ENCODE measurements at places on chromosomes 11 and 22. TPM values are rescaled to one million over a fixed set of nuclear protein-coding genes. Genes with fewer than 3 reads are reported as not detected.

GRCh38 chr22:34429314-34429713 lies 509.0 kb upstream of the LARGE1 start:
- no peak for DNase-seq
- no peak overlapping the region for H3K27ac ChIP-seq
- H3K36me3 ChIP-seq, result no peaks in the 10 kb centered on the region

DNA sequence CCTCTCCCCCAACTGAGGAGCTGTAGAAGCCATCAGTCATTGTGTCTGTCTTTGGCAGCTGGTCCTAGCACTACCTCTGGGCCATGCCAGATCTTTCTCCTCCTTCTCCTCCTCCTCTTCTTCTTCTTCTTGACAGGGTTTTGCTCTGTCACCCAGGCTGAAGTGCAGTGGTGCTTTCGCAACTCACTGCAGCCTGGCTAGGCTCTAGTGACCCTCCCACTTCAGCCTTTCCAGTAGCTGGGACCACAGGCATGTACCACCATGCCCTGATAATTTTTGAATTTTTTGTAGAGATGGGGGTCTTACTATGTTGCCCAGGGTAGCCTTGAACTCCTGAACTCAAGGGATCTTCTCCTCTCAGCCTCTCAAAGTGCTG lies 50.1 kb upstream of the SHANK2 start:
- no peaks in the 10 kb centered on the region for H3K4me1 ChIP-seq
- no peak overlapping the region for H3K4me3 ChIP-seq

DNA sequence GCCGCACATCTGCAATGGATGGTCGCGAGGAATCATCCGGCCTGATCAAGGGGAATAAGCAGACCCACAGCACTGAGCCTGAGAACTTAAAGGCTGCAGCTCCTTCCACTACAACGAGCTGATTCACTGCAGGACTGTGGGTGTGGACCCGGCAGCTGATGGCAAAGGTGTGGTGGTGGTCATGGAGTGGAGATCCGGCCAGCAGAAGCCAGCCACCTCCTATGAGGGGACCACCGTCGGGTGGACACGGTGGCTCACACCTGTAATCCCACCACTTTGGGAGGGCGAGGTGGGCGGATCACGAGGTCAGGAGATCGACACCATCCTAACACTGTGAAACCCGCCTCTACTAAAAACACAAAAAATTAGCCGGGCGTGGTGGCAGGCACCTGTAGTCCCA lies 66.4 kb downstream of the DGCR2 start:
- no peak overlapping the region for H3K27ac ChIP-seq
- H3K36me3 ChIP-seq, result peaks cover 81% of the 10 kb centered on the region
- H3K4me1 ChIP-seq, result peaks cover 10% of the 10 kb centered on the region
- no peaks in the 10 kb centered on the region for H3K27me3 ChIP-seq

- no peaks in the 10 kb centered on the region for H3K27me3 ChIP-seq
- no peak overlapping the region for H3K27ac ChIP-seq
- peaks cover 7% of the 10 kb centered on the region for H3K36me3 ChIP-seq
- no peak for DNase-seq
Measured at GRCh38 chr11:114525682-114526081, 34.0 kb downstream of the NXPE1 start.

GRCh38 chr11:122695076-122695615 lies 39.6 kb downstream of the UBASH3B start:
- H3K27me3 ChIP-seq, result no peaks in the 10 kb centered on the region
- H3K4me3 ChIP-seq, result no peak overlapping the region
- no peaks in the 10 kb centered on the region for H3K36me3 ChIP-seq
- H3K27ac ChIP-seq, result no peak overlapping the region

- H3K4me1 ChIP-seq, result peaks cover 30% of the 10 kb centered on the region
- peaks cover 21% of the 10 kb centered on the region for H3K36me3 ChIP-seq
- DNase-seq, result no peak
- peaks cover 4% of the 10 kb centered on the region for H3K27me3 ChIP-seq
- no peak overlapping the region for H3K27ac ChIP-seq
- no peak overlapping the region for H3K4me3 ChIP-seq
Measured at GRCh38 chr22:45546333-45547015, 43.8 kb downstream of the FBLN1 start.

DNA sequence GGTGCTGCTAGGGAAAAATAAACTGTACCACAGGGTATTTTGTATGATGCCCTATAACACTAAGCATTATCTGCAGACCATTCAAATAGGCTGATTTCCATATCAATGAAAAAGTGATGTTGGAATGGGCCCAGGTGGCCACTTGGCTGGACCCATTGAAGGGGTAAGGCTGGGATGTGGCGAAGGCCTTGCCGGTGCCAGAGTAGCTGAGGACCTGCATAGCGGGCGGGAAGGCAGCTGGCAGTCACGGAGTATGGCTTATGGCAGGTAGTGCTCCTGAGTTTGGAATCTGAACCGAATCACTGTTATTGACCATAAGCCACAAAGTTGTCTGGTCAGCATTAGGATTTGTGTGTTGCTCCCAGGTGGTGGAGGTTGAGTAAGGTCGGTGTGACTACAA lies 131.0 kb downstream of the MICAL2 start:
- DNase-seq, result no peak
- no peaks in the 10 kb centered on the region for H3K27me3 ChIP-seq
- H3K27ac ChIP-seq, result no peak overlapping the region

- H3K4me3 ChIP-seq, result no peak overlapping the region
- H3K36me3 ChIP-seq, result no peaks in the 10 kb centered on the region
- H3K4me1 ChIP-seq, result no peaks in the 10 kb centered on the region
Measured at GRCh38 chr11:107834995-107835394, 23.6 kb downstream of the SLC35F2 start.

GRCh38 chr11:440065-441042 lies 1.5 kb downstream of the ANO9 start:
- H3K27me3 ChIP-seq, result peaks cover 64% of the 10 kb centered on the region
- no peaks in the 10 kb centered on the region for H3K36me3 ChIP-seq
- no peak overlapping the region for H3K27ac ChIP-seq
- H3K4me1 ChIP-seq, result peaks cover 17% of the 10 kb centered on the region

- H3K4me1 ChIP-seq, result no peaks in the 10 kb centered on the region
- DNase-seq, result no peak
- H3K36me3 ChIP-seq, result no peaks in the 10 kb centered on the region
- H3K27ac ChIP-seq, result no peak overlapping the region
- H3K27me3 ChIP-seq, result no peaks in the 10 kb centered on the region
- H3K4me3 ChIP-seq, result no peak overlapping the region
Measured at GRCh38 chr11:110795112-110795624, 82.9 kb upstream of the ARHGAP20 start.

DNA sequence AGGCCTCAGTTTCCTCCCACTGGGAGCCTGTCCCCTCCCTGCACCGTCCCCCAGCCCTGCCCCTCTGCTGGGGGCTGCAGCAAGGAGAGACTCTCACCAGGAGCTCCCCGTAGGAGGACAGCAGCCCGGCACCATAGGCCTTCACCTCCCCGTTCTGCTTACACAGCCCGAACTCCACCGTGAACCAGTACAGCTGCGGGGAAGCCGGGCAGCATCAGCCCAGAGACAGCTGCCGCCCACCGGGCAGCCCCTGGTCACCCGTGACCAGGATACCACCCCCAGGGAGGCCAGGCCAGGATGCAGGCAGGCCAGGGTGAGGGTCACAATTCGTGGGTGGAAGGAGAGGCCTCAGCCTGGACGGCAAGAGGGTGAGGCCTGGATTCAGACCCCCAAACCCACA lies 4.6 kb upstream of the INS start:
- no peak overlapping the region for H3K27ac ChIP-seq
- H3K4me3 ChIP-seq, result no peak overlapping the region
- peaks cover 13% of the 10 kb centered on the region for H3K4me1 ChIP-seq
- peaks cover 93% of the 10 kb centered on the region for H3K27me3 ChIP-seq
- no peak for DNase-seq

DNA sequence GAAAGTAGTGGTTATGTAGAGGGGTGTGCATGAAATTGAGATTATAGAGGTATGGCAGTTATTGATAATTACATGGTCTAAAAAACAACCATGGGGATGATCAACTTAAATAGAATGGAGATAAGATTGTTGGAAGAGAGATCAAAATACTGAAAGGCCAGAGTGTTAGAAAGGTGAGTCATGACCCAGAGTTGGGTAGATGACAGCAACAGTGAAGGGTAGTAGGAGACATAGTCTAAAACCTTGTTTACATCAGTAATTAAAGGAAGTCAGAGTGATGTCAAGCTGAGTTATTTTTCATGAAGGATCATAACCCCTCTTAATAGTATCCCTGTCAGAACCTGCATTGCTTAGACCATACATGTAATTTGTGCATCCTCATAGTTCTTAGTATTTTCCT lies 110.9 kb downstream of the ELP4 start:
- no peaks in the 10 kb centered on the region for H3K27me3 ChIP-seq
- no peak overlapping the region for H3K4me3 ChIP-seq
- no peak overlapping the region for H3K27ac ChIP-seq
- DNase-seq, result no peak

DNA sequence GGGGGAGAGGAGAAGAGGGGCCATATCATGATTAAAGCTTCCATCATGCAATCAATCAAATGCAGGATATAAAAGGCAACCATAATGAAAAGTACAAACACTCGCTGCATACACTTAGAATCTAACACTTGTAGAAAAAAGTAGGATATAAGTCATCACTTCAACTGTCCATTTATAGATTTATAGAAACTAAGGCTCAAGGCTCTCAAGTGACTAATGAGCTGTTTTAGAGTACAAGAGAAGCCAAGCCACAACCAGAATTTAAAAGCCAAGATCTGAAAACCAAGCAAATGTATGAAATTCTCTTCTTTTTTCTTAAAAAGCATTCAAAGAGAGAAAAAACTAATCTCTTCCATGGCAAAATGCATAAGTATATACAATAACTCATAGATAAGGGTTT lies 160.2 kb upstream of the BLID start:
- H3K4me1 ChIP-seq, result no peaks in the 10 kb centered on the region
- no peak overlapping the region for H3K4me3 ChIP-seq
- DNase-seq, result no peak
- no peak overlapping the region for H3K27ac ChIP-seq
- H3K27me3 ChIP-seq, result no peaks in the 10 kb centered on the region

DNA sequence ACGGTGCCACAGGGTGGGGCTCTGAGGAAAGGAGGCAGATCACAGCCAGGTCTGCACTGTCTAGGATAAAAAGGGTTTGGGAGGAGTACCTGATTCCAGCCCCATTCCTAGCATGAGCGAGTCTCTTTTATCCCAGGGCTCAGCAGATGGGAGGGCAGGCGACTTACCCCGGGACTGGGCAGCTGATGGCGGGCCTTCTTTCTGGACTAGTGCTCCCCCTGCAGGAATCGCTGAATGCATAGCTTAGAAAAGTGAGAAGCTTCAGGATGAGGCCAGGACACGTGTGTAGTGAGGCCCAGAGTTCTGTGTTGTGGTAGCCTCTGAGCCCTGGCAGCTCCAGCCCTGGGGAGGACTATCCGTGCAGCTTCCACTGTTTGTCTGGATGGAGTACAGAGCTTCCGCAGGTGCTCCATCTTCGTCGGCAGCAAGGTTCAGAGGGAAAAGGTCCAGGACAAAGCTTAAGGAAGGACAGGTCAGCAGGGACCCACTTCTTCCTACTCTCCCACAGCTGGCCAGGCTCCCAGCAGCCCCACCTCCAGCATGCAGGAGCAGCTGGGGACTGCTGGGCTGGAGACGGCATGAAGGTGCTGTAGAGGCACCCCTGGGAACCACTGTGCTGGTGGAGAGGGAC lies 30.4 kb downstream of the COMMD9 start:
- no peak overlapping the region for H3K4me3 ChIP-seq
- peaks cover 73% of the 10 kb centered on the region for H3K27me3 ChIP-seq
- peak; percentile 32 for DNase-seq
- no peak overlapping the region for H3K27ac ChIP-seq
- peaks cover 9% of the 10 kb centered on the region for H3K4me1 ChIP-seq
- H3K36me3 ChIP-seq, result peaks cover 7% of the 10 kb centered on the region

GRCh38 chr11:63614136-63614671 lies at the start of gene PLAAT3:
Gene PLAAT3 (minus strand): TSS chr11:63614433. CDS start chr11:63614014, 419 bp downstream.
- peak; percentile 88 for DNase-seq
- no peaks in the 10 kb centered on the region for H3K36me3 ChIP-seq
- H3K27ac ChIP-seq, result peak within 1 kb of the TSS; percentile 94
- no peaks in the 10 kb centered on the region for H3K27me3 ChIP-seq
- H3K4me3 ChIP-seq, result peak within 1 kb of the TSS; percentile 92

DNA sequence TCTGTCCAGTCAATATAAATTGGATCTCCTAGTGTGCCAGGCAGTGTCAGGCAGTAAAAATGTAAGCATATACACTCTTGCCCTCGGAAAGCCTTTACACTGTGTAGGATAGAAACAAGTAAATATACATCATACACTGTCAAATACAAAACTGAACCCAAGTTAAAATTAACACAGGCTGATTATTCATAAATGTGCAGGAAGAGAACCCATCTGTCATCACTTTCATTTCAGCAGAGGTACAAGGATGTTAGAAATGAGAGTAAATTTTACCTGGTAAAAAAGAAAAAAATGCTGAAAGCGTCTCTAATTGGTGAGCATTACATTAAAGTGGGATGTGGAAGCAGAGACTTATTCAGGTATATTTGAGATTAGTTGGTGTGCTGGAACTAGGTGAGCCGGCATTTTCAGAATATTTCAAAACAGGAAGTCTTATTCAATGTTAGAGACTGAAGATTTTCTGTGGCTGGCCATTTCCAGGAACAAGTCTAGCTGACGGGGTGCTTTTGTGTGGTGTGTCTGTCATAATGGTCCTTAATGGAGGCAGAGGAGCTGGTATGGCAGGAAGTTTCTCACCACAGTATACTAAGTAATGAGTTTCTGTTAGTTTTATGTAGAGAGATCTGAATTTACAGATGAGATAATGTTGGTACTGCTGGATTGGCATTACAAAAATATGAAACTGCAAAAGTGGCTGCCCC lies 192.6 kb downstream of the CASP12 start:
- H3K27ac ChIP-seq, result peak overlapping the region; percentile 24
- H3K4me3 ChIP-seq, result no peak overlapping the region
- no peaks in the 10 kb centered on the region for H3K27me3 ChIP-seq
- peaks cover 9% of the 10 kb centered on the region for H3K4me1 ChIP-seq
- H3K36me3 ChIP-seq, result no peaks in the 10 kb centered on the region

GRCh38 chr11:124098141-124098540 lies 17.1 kb upstream of the VWA5A start:
- peaks cover 12% of the 10 kb centered on the region for H3K27me3 ChIP-seq
- no peaks in the 10 kb centered on the region for H3K4me1 ChIP-seq
- no peak overlapping the region for H3K4me3 ChIP-seq

GRCh38 chr11:32374261-32374711 lies 61.1 kb downstream of the WT1 start:
- H3K36me3 ChIP-seq, result no peaks in the 10 kb centered on the region
- no peaks in the 10 kb centered on the region for H3K4me1 ChIP-seq
- DNase-seq, result no peak
- H3K27me3 ChIP-seq, result peaks cover 24% of the 10 kb centered on the region

GRCh38 chr11:47856186-47856585 lies 8.0 kb upstream of the NUP160 start:
- no peak for DNase-seq
- no peak overlapping the region for H3K4me3 ChIP-seq

DNA sequence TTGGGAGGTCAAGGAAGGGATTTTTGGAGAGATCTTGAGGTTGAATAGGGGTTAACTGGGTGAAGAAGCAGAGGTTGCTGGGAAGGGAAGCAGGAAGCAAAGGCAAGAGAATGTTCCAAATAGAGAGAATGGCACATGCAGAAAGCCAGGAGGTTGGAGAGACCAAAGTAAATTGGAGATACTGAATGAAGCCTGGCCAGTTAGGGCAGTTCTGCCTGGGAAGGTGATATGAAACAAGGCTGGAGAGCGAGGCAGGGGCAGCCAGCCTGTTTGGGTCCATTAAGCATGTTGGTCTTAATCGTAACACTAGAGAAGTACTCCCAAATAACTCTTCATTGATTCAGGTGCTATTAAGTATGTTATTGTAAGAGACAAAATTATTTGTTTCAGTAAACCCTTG lies 48.2 kb downstream of the ZNF143 start:
- no peak overlapping the region for H3K4me3 ChIP-seq
- H3K36me3 ChIP-seq, result peaks cover 45% of the 10 kb centered on the region
- no peak overlapping the region for H3K27ac ChIP-seq

The CD248 gene
- total RNA-seq, result 12.3 TPM

The APOL4 gene
- 4.7 TPM for total RNA-seq

The CLCF1 gene
- total RNA-seq, result 0.82 TPM

The DAGLA gene
- 3.2 TPM for total RNA-seq

The ZNF70 gene
- 4.0 TPM for total RNA-seq

The C11orf87 gene
- 0.14 TPM for total RNA-seq
